ENCODE measurements at places on chromosomes 1 and 21. TPM values are rescaled to one million over a fixed set of nuclear protein-coding genes. Genes with fewer than 3 reads are reported as not detected.

The MMP23B gene
- 1.6 TPM for total RNA-seq

The PLA2G2F gene
- total RNA-seq = under 0.01 TPM

DNA sequence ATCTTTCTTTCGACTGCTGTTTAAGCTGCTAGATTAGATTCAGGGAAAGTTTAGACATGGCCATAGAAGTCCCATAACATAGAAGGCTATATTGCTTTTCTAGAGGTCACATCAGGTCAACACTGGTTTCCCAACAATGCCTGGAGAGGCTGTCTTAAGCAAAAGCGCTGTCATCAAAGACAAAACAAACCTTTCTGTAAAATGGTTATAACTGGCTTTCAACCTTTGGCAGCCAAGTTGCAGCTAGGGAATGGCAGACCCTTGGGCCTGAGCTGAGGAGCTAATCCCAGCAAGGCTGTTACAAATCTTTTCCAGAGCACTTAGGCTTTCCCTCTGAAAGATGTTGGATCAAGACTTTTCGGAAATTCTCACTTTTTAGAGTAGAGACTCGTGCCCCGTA, 11.2 kb upstream of the ABCA4 start:
- no peak overlapping the region for H3K4me3 ChIP-seq
- no peaks in the 10 kb centered on the region for H3K36me3 ChIP-seq
- H3K4me1 ChIP-seq = no peaks in the 10 kb centered on the region
- H3K27ac ChIP-seq = no peak overlapping the region
- no peaks in the 10 kb centered on the region for H3K27me3 ChIP-seq

DNA sequence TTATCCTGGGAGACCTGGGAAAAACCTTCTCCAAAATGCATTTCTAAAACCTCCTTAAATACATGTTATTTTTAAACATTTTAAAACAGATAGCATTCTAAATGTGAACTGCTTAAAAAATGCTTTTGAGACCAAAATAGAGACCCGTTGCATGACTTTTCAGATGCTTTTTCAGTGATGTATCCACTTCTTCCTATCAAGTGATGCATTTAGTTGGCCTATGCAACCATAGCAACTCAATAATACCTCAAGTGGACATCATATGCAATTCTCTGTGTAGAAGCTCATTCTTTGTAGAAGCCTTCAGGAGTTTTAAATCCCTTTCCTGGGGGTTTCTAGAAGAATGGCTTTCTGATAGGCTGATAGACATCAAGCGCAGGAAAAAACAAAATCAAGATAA, 94.5 kb upstream of the RAVER2 start:
- H3K36me3 ChIP-seq = no peaks in the 10 kb centered on the region
- no peak for DNase-seq
- H3K4me3 ChIP-seq = no peak overlapping the region
- no peaks in the 10 kb centered on the region for H3K27me3 ChIP-seq

The KPRP gene
- total RNA-seq = not detected

The SAMD13 gene
- 0.17 TPM for total RNA-seq

- no peak overlapping the region for H3K27ac ChIP-seq
- no peaks in the 10 kb centered on the region for H3K4me1 ChIP-seq
- H3K4me3 ChIP-seq = no peak overlapping the region
- DNase-seq = no peak
These were observed 136.6 kb downstream of the SYF2 start for GRCh38 chr1:25095635-25096200.

GRCh38 chr1:30505853-30506252, 217.5 kb downstream of the MATN1 start:
- no peak overlapping the region for H3K27ac ChIP-seq
- DNase-seq = no peak
- H3K4me1 ChIP-seq = no peaks in the 10 kb centered on the region
- no peaks in the 10 kb centered on the region for H3K27me3 ChIP-seq
- no peak overlapping the region for H3K4me3 ChIP-seq
- no peaks in the 10 kb centered on the region for H3K36me3 ChIP-seq

Data from liver (tissue), 10 donors.